NCI-H748 treated with DMSO at 0.1 percent for 48 hours (cell line): ENCODE measurements at places on chromosomes 2 and 18.

- no peak for DNase-seq
These were observed 14.0 kb downstream of the DYM start for GRCh38 chr18:49446481-49446880.

- DNase-seq: no peak
These were observed 481.9 kb downstream of the TMX3 start for GRCh38 chr18:68233018-68233417.

DNA sequence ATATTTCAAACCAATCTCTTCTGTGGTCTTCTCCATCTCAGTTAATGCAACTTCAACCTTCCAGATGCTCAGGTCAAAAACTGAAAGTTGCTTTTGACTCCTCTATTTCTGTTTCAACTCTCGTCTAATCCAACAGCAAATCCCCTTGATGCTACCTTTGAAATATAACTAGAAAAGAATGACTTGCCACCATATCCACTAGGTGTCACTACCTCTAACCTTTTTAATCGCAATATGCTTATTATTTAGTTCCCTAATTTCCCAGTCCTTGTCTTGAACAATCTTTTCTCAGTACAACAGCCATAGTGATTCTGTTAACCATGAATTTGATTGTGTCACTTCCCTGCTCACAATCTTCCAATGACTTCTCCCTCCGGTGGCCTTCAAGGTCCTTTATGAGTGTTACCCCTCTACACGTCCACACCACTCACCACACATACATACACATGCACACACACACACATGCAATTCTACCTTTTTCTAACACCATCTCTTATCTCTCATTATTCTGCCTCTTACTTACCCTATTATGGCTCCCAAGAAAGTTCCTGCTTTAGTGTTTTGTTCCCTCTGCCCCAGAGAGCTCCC, 245.5 kb upstream of the KCNJ3 start:
- peak; percentile 84 for DNase-seq

DNA sequence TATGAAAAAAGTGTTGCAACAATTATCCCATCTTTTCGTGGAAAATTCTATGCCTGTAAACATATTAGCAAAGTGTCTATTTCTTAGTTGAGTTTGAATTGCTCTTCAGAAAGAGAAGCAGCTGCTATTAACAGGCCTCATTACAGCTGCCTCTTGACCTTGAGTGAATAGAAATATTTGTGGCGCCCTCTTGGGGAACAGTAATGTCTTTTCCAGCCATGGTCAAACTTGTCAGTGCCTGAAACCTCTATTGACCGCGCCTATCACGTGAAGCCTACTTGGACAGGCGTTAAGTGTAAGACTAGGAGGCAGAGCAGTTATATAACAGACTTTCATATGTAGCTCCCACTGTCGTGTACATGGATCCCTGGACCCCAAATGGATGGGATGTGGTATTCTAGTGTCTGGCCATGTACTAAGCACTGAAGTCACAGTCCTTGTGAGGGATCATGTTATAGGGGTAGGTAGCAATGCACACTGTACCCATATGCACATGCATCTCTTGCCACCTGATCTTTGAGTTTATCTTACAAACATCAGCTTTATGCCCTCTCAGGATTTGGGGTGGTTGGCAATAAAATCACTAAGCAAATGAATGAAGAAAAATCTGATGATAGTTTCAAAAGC, 245.0 kb downstream of the PTGR3 start:
- DNase-seq: peak; percentile 89

- DNase-seq: peak; percentile 71
These were observed 46.9 kb upstream of the SPATS2L start for GRCh38 chr2:200259577-200259957.

DNA sequence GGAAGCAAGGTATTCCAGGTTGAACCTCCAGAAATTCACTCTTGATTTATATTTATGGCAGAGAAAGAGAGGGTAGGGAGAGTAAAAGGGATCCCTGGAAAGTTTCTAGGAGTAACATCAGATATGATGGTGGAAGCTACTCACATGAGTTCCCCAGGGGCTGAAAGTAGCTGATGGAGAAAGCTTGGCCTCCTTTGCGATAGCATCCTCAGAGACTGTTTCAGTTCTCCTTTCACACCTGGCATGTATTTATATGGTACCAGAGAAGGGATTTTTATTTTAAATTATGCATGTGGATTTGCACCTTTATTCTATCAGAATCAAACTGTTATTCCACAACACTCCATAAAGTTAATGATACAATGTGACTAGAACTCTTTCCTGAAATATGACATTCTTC, 126.3 kb upstream of the OSR1 start:
- DNase-seq: no peak

GRCh38 chr18:6835345-6835744, 105.8 kb downstream of the ARHGAP28 start:
- no peak for DNase-seq

DNA sequence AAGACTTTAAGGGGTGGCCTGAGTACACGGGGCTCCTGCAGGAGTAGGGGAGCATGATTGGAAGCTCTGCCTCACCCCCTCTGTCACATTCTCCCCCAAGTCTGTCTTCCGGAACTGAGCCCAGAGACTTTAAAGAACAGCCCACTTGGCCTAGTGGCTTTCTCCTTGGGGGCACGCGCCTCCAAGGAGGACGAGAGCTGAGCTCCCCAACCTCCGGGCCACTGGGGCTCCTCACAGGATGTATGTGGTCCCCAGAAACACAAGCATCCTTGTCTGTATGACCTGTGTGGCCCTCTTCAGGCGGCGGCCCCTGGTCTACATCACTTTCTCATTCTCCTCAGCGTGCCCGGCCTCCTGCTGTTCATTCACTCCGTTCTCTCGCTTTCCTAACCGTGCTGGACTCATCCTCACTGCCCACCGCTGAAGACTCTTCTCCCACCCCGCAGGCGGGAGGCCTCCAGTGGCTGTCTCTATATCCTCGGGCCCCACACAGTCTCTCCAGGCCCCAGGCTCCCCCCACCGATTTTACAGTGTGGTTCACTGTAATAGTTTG, 23.7 kb downstream of the KCNF1 start:
- DNase-seq: no peak

DNA sequence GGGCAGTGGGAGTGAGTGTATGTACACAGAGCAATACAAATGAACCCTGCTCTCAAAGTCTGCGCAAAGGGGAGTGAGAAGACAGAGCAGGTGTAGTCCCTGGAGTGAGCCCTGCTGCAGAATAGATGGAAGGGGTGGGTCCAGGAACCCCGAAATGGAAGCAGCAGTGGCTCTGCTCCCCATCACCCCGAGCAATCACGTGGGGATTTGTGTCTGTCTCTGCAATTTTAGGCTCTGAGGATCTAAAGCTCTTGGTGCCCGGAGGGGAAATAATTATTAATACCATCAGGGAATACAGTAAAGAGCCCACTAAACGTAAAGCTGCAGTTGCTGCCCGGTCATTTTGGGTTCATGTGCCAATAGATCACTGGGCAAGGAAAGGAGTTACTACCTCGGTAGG, 118.3 kb downstream of the LPIN1 start:
- no peak for DNase-seq

GRCh38 chr2:118614841-118615271, 232.6 kb downstream of the EN1 start:
- DNase-seq: no peak

DNA sequence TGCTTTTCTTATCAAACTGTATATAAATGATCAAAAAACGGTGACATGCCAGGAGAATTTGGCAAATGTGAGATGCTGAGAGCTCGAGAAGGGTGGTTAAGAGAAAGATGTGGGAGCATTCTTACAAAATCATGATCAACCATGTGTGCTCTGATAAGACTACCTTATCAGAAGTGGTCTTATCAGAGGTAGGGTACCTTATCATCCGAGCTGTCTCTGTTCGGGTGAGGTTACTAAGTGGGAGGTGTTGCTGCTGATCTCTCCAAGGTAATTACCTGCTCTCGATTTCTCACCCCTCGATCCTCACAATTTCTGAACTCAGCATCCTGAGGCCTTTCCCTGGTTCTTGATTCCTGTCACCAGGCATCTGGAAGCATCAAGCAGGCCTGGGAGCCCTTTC, 813.0 kb upstream of the ID2 start:
- no peak for DNase-seq
